ENCODE measurements at places on chromosomes 1 and 21. TPM values are rescaled to one million over a fixed set of nuclear protein-coding genes. Genes with fewer than 3 reads are reported as not detected.

Gene LCE1D
- not detected for total RNA-seq

Gene OR10J1
- total RNA-seq, result not detected

Gene TMEM54
- total RNA-seq, result 106 TPM

Gene NBPF15
- 34.1 TPM for total RNA-seq

Gene DDR2
- total RNA-seq, result 2.4 TPM

Gene C1orf210
- 5.8 TPM for total RNA-seq

Gene HSPB7
- total RNA-seq, result not detected

Gene KIF21B
- 4.4 TPM for total RNA-seq

Gene AMPD2
- 32.0 TPM for total RNA-seq

Gene PAQR6
- total RNA-seq, result 0.34 TPM

Gene IQGAP3
- 0.07 TPM for total RNA-seq

Gene GBP5
- 1.1 TPM for total RNA-seq

Gene MXRA8
- total RNA-seq, result 1.1 TPM

Gene DNAJC16
- 30.3 TPM for total RNA-seq

Gene HMGCL
- 51.3 TPM for total RNA-seq

Gene FCGR1A
- total RNA-seq, result not detected

Gene PDXK
- 193 TPM for total RNA-seq

Gene SYDE2
- total RNA-seq, result 7.9 TPM

Gene S100A16
- 568 TPM for total RNA-seq

Gene GJC2
- total RNA-seq, result 1.4 TPM

Gene ANKRD65
- total RNA-seq, result 18.2 TPM

Gene PTPRU
- total RNA-seq, result 55.4 TPM

Gene ATP6V1G3
- total RNA-seq, result not detected

Gene IGSF3
- total RNA-seq, result 50.2 TPM

Gene TMEM69
- 14.1 TPM for total RNA-seq

Gene TIAM1
- total RNA-seq, result 15.4 TPM

Gene KRTAP13-2
- total RNA-seq, result not detected

Gene COL16A1
- total RNA-seq, result 159 TPM

Gene SPAG17
- 0.78 TPM for total RNA-seq

Gene SDC3
- total RNA-seq, result 2.7 TPM

Gene LCE1A
- total RNA-seq, result not detected

Gene NCAM2
- not detected for total RNA-seq

Gene KCNK1
- 24.6 TPM for total RNA-seq

Gene CFHR4
- total RNA-seq, result not detected

Gene SERPINC1
- not detected for total RNA-seq

Data from nasal cavity respiratory epithelium epithelial cell of viscerocranial mucosa (primary cell).